ENCODE measurements at places on chromosomes 12 and 14.

- peak; percentile 21 for DNase-seq
Measured at GRCh38 chr12:27821259-27821973, 41.4 kb upstream of the MANSC4 start.

GRCh38 chr12:89151536-89151935 lies 200.8 kb downstream of the DUSP6 start:
- no peak for DNase-seq

DNA sequence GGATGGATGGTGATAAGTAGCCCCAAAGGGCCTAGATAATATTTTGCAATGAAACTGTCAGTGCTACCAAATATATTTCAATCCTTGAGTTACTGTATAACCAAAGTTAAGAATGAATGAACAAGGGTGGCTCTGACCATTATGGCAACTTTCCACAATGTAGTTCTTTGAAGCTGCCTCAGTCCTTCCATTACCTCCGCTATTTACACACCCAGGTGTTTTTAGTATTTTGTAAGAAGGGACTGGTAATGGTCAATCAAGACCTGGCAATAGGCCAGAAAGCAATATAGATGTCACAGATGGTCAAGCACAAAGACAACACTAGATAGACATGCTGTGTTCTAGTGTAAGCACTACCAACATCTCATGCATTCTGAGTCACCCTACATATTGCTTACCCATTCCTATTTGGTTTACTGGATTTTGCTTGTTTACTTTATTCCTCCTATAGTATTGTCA lies 16.3 kb downstream of the DUSP16 start:
- DNase-seq: no peak

- DNase-seq: no peak
Measured at GRCh38 chr12:81718616-81719015, 40.5 kb downstream of the PPFIA2 start.
